ENCODE measurements at places on chromosomes 11 and 22.

DNA sequence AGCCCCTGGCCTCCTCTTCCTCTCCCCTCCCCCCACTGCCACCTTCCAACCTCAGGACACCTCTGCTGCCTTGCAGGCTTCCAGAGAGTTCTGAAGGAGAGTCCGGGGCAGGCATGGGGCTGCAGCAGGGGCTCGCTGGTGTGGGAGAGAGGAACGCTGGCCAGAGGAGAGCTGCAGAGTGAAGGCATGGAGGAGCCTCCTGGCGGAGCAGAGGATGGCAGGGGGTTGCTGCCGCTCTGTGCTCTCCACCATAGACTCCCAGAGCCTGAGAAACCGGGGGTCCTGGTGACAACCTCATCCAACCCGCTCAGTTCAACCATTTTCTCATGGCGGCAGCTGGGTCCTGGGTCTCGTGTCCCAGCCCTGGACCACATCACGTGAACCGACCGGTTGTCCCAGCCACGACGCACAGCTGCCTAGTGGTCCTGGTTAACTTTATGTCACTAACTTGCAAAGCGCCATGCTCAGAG is 17.5 kb downstream of the MRGPRG start:
- no peak for DNase-seq

GRCh38 chr22:37310075-37310606 is 27.8 kb downstream of the CYTH4 start:
- no peak for DNase-seq

DNA sequence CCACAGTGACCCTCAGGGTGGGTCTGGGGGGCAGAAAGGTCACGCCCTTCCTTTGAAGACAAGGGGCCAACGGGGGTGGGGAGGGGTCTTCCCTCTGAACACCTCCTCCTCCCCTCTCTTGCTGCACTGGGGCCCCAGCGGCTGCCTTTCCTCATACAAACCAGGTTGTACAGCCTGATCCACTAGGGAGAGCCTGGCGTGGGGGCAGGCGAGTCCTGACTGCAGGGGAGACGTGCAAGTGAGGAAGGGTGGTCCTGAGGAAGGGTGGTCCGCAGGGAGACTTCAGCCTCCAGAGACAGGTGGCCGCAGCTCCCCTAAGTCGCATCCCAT is 43.6 kb upstream of the LINC01488 start:
- DNase-seq: no peak

GRCh38 chr22:28397306-28397705 is 282.3 kb downstream of the TTC28 start:
- DNase-seq: no peak

DNA sequence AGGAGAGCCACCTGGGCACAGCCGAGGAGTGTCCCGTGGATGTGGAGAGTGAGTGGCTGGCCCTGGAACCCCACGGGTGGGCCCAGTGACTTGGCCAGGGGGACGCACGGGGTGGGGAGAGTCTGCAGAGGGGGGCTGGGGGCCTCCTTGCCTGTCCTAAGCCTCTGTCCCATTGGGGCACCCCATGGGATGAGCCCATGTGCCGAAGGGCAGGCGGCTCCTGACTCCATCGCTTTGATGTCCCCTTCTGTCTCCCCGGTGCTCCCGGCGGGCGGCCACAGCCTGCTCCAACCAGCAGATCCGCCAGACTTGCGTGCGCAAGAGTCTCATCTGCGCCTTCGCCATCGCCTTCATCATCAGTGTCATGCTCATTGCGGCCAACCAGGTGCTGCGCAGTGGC is 9.4 kb downstream of the CABP7 start:
- no peak for DNase-seq

DNA sequence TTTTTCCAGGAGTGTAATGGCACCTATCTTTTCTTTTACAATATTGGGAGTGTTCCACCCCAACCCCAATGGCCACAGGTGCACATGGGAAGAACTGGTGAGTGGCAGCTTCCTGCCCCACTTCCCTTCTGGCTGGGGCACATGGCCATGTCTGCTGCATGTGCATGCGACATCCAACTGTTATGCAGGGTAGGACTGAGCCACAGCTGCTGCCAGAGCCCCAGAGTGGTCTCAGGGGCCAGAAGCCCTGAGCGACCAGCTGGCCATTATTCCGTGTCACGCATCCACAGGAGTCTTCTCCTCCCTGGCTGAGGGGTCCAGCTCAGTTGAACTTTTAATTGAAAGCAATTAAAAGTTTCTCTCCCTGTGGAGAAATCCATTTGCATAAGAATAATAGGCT is 8.7 kb upstream of the GLYAT start:
- DNase-seq: no peak

DNA sequence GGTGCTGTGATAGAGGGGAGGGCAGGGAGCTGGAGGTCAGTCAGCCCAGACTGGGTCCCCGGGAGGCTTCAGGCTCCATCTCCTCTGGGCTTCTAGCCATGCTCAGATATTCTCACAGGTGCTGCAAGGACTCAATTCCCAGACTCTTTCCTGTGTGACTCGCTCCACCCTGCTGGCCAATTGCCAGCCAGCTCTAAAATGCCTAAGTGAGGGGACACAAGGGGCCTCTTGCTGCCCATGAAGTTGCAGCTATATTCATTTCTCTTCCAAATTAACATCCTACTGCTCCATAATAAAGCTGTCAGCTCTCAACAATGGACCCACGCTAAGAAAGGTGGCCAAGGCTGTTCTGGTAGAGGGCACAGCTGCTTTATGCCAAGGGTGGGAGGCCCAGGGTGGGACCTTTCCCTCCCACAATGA is 101.5 kb downstream of the PLEKHA7 start:
- DNase-seq: no peak

- DNase-seq: no peak
Observed at GRCh38 chr11:76077575-76078150, 128.6 kb downstream of the WNT11 start.

DNA sequence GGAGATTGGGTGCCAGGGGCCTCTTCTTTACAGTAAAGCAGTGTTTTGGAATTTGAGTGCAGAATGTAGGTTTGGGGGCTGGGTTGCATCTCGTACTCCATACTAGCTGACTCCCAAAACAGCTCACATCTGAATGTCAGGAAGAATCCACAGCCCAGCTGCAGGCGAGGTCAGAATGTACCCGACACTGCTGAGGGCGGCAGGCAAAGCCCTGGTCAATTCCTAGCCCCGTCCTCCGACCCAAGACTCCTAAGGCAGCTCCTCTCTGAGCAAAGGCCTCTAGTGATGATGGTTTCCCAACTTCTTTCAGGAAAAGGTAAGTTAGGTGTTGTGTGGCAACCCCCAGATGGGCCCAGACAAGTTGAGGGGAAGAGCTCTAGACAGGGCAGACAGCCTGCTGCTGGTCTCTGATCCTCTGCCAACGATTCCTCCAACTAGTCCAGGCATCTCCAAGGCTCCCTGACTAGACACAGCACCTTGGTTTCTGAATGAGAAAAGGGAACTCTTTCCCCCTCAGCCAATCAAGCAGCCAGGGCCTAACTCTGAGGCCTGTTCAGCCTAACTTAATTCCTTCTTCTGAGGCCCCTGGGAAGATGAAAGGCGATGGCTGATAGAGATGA is 8.6 kb downstream of the LARGE2 start:
- DNase-seq: no peak

GRCh38 chr22:44842417-44842816 is 90.0 kb downstream of the ARHGAP8 start:
- DNase-seq: no peak

GRCh38 chr11:112455791-112456190 is 195.1 kb upstream of the PLET1 start:
- no peak for DNase-seq

DNA sequence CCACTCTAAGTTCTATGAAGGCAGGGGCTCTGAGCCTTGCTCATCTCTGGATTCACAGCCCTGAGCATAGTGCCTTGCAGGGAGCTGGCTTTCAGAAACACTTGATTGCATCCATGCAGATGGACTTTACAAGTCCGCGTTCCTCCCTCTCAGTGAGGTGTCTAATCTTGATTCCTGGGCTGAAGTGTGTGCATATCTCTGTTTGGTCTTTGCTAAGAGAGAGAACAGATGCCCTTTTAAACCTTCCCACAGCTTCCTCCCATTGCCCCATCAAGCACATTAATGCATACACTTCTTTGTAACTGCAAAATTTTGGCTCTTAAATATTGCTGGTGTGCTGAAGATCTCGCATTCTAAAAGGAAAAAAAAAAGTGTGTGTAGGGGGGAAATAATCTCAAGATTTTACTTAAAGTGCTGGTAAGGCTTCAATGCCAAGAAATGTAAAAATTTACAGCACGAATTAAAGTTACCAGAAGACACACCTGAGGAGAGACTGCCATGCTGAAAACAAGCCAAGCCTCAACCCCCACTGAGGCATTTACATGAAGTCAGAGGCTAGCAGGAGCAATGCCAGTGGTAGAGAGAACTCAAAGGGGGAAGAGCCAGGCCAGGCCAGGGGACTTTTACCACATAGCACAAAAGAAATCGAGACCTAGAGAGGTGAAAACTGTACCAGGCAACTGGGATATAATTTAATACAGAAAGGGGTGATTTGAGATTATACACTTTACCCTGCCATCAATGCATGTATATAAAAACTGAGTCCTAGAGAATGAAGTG is 492.1 kb downstream of the SOX6 start:
- DNase-seq: no peak

DNA sequence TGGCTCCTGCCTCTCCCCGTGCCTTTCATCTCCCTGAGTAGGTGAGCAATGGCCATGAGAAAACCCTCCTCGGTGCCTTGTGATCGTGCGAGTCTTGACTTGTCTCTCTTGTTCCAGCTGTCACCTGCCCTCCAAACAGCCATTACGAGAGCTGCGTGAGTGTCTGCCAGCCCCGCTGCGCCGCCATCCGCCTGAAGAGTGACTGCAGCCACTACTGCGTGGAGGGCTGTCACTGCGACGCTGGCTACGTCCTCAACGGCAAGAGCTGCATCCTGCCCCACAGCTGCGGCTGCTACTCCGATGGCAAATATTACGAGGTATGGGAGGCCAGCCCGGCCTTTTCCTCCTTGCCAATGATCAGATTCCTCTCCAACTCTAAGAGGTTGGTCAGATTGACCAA is 51.7 kb downstream of the TECTA start:
- DNase-seq: no peak

DNA sequence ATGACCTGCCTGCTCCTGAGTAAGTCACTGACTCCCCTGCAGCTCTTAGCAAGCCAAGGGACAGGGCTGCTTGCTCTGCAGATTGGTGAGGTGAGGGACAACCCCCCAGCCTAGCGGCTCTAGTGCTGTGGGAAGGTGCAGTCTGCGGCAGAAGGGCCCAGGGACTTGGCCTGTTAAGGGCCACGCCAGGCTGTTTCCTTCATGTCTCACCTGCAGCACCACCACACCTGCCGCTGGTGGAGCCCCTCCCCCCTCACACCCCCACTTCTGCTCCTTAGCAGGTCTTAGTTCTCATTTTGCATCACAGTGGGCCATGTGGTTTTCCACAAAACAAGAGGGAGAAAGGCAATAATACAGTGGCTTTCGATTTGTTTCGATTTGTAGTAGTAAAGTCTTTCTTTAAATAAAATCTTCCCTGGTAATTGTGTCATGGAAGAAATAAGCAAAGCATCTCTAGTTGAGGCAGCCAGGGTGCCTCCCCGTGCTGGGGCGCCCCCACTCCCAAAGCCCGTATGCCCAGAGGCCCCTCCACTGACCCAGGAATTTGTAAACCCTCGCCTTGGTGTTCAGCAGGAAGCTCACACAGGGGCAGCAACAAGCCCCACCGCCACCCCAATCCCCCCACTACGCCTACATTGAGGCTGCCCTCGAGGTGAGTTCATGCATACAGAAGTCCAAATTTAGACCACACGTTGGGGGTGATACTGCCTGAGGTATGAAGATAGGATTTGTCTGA is 86.5 kb upstream of the CLDN5 start:
- DNase-seq: no peak

- no peak for DNase-seq
Observed at GRCh38 chr11:69049490-69049867, 747 bp downstream of the TPCN2 start.

DNA sequence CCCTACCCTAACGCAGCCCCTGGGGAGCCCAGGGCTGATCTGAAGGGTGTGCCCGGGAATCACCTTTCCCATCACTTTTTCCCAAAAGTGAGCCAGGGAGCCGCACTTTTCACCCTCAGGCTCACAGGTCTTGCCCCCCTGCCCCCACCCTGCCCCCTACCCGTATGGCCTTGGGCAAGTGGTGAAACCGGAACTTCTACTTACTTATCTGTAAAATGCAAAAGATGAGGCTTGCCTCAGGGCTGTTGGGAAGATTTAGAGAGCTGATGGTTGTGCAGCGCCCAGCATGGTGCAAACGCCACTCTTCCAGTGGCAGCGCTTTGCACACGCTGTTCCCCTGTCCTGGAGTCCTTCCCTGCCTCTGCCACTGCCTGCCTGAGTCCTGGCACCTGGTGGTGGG is 8.0 kb downstream of the SYT12 start:
- no peak for DNase-seq

DNA sequence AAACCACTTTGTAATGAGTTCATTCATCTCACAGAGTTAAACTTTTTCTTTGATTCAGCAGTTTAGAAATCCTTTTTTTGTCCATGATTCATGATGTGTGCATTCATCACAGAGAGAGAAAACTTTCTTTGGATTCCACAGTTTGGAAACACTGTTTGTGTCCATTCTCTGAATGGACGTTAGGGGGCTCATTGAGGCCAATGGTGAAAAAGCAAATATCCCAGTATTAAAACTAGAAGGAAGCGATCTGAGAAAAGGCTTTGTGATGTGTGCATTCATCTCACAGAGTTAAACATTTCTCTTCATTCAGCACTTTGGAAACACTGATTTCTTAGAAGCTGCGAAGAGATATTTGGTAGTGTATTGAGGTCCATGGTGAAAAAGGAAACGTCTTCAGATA is 155.6 kb upstream of the TRIM48 start:
- DNase-seq: no peak

DNA sequence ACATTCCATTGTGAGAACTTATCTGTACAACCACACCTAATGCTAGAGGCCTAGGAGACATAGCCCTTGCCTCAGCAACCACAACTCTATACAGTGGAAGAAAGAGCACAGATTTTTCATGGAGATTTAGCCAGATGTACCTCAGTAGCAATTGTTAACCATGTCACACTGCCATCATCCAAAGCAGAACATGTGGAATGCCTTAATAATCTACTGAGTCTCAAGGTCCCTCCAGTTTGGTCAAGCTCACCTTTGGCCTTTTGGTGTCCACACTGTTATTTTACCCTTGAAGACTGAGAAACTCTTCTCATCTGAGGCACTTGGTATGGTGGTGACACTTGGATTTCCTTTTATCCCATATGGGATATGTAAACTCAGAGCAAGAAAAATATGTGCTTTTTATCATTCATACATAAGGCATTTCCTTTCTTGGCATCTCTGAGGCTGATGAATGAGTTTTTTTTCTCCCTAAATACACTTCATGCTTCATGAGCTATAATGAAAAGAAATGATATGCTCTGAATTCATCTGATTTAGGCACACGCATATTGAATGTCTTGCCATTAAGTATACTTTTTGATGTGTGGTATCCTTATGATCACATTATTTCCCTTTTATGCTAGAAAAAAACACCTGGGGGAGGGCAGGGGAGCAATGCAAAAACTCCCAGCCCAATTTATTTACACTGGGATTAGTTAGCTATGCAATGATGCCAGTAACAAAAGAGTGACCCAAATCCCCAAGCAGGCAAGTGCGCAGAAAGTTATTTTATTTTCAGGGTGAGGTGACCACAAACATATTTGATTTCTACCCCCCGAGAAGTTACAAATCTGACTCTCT is 63.3 kb upstream of the ME3 start:
- no peak for DNase-seq

Data from cerebellum (tissue), 4 donors.